Stimulated activated CD4-positive, alpha-beta T cell treated with anti-CD3 and anti-CD28 coated beads, Interleukin-2, amount 100 ng/mL, for 4 hours (primary cell): ENCODE measurements at places on chromosomes 5 and 9.

- DNase-seq, result no peak
Measured at GRCh38 chr5:181052672-181053487, 12.8 kb downstream of the BTNL9 start.

GRCh38 chr5:145619806-145620310 lies 215.3 kb downstream of the PRELID2 start:
- no peak for DNase-seq

GRCh38 chr5:37701868-37702267 lies 138.0 kb downstream of the GDNF start:
- no peak for DNase-seq

DNA sequence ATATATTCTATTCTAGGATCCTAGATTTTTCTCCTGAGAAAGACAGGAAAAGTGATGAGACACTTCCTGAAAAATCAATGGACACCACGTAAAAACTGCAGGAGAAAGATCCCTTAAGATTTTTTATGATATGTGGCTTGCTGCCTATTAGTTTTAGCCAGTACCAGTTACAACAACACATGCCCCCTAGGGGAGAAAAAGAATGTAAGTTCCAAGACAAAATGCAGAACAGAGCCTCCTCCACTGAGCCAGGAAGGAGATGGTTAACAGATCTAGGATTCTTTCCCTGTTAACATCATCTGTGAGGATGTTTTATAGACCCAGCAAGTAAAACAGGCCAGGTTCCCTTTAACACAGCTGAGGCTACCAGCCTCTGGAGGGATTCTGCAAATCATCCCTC lies 574.7 kb downstream of the TLE4 start:
- DNase-seq, result no peak

GRCh38 chr9:16830806-16831205 lies 39.7 kb downstream of the BNC2 start:
- DNase-seq, result no peak

DNA sequence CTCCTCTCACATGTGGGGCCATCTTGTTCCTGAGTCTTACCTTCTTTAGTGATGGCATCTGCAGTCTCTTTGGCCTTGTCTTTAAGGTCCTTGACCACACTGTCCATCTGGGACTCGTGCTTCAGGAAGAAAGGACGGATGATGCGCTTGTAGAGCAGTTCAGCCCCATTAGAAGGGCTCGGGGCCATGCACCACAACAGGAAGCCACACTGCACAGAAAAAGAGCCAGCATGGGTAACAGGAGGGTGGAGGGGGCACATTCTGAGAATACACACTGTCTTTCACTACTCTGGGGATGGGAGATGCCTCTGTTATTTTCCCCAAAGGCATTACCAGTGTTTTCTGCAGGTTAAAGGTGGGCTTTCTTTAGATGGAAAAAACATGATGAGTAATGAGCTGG lies 25.9 kb downstream of the SRP19 start:
- DNase-seq, result no peak

DNA sequence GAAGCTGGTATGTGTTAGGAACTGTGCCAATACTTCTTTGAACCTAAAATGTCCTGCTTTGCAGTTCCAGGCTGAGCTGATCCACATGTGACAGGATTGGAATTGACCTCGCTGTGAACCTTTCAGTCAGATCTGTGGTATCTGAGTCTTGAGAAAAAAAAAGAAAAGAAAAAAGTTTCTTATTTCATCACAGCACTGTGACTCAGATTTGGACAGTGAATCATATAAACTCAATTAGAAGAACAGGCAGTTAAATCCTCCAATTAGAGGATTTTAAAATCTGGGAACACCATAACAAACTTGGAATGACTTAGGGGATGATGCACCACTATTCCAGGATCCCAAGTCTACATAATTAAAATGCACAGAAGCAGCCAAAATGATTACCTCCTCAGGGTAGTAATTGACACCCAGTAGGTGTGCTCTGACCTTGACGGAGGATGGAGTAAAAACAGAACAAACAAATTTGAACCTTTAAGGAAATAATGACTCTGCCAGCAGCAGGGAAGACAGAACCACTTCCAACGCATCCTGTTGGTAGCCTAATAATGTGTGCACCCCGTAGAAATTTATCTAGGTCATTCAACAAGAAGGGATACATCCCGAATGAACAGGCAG lies 57.8 kb upstream of the RAI14 start:
- no peak for DNase-seq
